ENCODE measurements at places on chromosomes 1 and 21.

DNA sequence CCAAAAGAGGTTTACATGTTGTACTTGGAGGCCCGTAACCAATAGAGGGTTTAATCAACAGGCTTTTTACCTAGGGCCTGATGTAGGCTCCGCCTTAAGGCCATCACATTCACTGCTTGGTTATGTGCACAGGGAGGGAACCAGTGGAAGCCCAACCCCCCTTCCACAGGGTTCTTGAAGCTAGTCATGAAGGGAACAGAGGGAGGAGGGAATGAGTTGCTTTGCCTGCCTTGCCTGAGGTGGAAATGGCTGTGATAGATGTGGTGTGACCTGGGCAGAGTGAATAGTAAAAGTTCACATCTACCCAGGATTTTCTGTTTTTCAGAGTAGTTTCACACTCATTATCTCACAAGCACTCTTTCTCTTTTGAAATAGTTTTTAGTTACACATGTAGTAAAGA, 215.1 kb downstream of the ST6GALNAC3 start:
- DNase-seq = no peak

DNA sequence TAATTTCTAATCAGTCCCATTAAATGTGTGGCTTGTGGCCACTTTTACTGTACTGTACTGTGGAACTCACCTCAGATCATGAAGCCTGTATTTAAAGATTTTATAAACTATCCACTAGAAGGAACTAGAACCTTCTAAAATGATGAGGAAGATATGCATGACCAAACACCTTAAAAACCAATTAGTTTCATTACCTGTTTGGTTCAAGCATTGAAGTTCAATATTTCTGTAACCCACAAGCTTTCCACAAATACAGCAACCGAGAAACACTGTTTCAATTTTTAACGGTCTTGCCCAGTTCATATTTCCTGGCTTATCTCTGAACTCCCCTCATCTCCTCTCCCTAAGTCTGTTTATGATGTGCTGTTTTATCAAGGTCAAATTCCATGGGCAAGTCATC, 264.3 kb upstream of the PLD5 start:
- DNase-seq = no peak

DNA sequence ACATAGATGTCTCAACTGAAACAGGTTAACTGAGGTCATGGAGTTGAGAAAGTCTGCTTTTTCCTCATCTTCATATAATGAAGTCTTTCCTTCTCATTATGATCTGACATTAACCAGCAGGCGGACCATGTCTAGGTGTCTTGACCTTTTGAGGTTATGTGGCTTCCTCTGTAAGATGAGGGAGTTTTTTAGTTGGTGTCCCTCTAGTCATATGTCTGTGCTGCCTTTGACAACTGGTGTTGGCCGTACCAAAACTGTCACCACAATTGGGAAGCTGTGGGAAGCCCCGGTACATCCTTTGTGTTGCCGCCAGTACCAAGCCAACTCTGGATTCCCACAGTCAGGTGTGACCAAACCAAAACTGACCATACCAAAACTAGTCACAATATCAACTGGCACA, 105.1 kb downstream of the PBX1 start:
- DNase-seq = no peak

DNA sequence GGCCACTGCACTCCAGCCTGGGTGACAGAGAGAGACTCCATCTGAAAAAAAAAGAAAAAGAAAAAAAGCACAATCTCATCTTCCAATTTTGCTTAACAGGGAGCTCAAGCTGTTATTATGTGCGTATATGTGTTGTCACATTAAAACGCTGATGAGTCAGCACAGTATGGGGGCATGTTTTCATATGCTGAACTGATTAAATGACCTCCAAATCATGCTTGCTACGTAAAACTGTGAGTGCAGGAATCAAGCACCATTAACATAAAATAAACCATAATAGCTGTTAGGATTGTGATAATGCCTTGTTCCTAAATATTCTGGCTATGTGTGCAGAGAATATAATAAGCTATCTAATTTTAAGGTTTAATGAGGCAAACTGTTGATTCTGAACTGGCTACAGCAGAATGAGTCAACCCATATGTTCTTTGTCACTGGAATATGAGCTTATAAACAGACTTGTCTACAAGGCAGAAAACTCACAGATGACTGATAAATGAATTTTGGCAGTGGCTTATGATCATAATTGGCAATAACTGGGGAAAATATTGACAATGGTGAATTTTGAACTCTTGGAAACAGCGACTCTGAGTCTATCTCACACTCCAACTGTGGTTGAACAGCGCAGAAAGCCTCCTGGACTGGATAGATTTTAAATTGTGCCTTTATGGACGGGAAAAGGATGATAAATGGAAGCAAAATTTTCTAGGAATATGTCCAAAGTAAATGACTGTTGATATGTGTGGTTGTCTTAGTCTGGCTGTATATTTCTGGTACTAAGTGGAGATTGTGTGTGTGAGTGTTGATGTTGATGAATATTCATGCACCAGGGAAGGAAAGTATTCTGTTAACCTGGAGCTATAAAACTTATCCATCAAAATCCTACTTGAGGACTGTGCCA, 75.5 kb downstream of the VCAM1 start:
- peak; percentile 45 for DNase-seq

- DNase-seq = peak; percentile 90
Measured at GRCh38 chr1:64043976-64044375, 159.4 kb upstream of the UBE2U start.

DNA sequence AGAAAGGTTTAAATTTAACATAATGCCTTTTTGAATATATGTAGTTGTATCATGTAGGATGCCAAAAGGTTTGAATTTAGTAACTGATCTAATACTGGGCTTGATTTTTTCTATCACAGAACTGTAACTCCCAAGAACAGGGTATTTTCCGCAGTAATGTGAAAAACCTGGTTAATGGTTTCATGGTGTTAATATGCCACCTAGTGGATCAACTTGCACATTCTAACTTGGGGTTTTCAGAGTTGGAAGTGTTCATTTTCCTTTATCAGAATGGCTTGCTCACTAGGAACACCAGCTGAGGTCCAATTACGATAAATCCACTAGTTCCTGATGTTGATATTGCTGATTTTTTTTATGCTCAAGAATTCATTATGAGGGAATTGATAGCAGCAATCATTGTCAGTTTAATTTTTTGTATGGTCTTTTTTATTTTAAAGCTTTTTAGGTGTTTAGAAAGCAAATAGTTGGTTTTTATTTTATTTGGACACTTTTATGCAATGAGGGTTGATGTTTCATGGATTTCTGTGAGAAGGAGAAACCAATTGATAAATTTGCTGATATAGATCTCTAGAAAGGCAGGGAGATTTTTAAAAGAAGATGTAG, 157.2 kb downstream of the PLA2G4A start:
- DNase-seq = peak; percentile 66

- no peak for DNase-seq
Measured at GRCh38 chr1:64960731-64961130, 5.6 kb downstream of the JAK1 start.

DNA sequence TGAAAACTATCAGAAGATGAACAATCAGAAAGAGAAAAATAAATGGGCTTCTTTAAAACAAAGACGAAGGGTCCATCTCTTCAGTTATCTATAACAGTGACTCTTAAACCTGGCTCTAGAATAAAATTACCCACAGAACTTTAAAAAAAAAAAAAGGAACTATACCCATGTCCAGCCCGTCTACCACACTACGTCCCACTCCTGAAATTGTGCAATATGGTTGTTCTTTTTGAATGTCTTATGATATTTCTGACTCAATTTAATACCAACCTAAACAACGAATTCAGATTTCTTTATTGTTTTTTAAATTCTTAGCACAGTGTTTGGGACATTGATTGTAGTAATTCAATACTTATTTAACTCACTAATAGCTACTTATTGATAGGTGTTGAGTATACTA, 246.3 kb downstream of the DPYD start:
- DNase-seq = no peak

GRCh38 chr1:5099558-5099957, 445.1 kb downstream of the AJAP1 start:
- DNase-seq = no peak

DNA sequence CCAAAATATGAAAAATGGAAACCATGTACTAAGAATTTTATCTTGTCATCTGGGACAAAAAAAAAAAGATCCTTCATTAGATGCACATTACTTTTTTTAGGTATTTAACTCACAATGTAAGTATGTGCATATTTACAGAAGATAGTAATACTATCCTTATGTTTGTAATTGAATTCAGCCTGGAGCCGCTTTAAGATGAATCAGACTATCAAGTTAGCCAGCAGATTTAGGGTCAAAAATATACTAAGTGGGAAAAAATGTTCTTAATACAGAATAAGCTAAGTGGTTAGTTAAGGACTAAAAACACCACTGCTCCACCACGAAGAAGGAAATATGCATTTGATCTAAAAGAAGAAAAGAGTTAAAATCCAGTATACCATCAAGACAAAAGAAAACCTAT, 49.1 kb downstream of the DSCAM start:
- DNase-seq = peak; percentile 79

- DNase-seq = peak; percentile 14
Measured at GRCh38 chr1:227255086-227255732, 63.1 kb downstream of the CDC42BPA start.

DNA sequence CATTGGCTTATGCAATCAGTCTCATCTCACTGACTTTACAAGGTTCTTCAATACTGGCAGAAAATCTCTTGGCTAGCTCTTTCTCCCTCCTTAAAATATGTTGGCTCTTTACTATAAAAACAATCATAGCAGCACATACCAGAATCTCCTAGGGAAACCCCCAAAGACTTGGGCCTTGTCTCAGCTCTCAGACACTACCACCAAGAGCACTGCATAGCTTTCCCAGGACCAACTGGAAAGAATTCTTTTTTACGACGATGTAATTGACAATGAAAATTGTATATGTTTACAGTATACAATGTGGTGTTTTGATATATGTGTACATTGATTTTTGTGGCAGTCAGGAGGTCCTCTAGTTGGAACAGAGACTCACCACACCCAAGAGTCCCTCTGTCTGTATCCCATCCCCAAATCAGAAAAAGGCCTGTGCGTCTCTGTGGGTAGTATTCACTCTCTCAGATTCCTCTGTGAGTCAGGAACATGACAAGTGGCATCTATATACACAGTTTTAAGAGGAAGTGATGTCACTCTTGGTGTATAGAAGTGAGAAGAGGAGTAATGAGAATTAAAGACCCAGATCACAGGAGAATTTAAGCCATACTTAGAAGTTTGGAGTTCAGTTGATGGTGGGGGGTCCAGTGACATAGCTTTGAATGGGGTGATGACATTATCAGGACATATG, 21.1 kb downstream of the SMAP2 start:
- DNase-seq = peak; percentile 84

DNA sequence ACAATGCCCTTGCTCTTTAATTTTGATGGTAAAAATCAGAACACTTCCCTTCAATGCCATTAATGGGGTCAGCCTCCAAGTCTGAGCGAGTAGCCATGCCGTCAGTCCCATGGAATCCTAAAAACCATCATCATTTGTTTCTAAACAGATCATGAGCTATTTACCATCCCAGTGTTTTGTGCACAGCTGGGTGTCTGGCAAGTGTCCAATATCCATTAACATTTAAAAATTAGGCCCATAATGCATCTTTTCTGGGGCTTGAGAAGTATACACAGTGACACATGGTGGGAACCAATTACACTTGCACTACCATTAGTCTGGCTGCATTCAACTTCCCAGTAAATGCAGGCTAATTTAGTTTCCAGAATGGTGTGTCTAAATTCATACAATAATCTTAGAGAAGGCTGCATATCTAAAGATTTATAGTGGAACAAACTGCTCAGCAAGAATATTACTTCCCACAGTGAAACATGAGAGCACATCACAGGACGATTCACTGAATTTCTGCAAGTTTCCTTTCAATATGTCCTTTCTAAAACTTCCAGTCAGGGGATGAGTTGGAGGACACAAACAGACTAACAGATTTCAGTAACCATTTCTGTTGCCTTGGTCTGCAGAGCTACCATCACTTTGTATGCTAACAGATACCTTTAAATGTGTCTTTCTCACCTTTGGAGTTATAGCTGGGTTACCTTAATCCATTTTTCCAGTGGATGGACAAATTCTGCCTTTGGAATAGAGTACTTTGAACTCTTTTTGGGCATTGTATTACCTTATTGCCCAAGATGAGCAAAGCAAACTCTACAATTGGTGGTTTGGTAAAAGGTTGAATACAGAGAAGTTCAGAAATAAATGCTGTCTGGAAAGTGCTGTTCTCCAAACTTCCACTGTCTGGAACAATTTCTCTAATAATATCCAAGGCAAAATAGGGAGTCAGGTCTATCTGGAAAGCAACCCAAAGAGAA, 258.0 kb downstream of the PTBP2 start:
- DNase-seq = peak; percentile 24

- no peak for DNase-seq
Measured at GRCh38 chr1:65256860-65257708, 52.3 kb upstream of the DNAJC6 start.

GRCh38 chr1:179706339-179706941, 36.7 kb upstream of the FAM163A start:
- peak; percentile 70 for DNase-seq

DNA sequence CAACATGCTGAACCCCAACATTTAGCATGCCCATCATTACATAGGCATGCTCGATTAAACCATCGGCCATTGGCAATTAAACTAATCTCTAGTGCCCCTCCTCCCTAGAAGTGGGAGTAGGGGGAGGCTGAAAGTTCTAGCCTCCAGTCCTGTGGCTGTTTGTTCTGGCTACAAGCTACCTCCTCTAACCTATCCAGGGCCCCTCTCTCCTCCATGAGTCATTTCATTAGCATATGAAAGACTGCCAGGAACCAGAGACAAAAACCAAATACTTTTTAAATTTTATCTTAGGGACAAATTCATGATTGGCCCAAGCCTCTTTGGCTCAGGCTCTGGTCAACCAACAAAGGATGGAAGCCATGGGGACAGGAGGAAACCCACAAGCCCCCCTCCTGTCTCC, 231.1 kb downstream of the CACNA1E start:
- no peak for DNase-seq

GRCh38 chr1:226002667-226003501, 3.7 kb upstream of the SDE2 start:
- DNase-seq = peak; percentile 83

DNA sequence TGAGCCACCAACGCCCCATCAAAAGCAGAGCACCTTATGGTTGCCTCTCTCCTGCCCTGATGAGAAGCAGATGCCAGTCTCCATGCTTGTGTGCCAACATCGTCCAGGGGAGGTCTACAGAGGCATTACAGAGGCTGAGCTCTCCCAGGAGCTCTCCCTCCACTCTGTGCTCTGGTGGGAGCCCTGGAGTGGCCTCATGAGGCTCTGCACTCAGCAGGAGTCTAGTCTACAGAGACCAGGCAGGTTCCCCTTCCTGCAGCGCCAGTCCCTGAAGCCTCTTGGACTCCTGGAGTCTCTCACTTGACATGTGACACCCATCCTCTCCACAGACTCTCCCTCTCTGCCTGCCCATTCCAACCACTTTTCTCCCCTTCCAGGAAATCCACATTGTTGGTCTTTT, 3.4 kb downstream of the DCST1 start:
- DNase-seq = no peak

- peak; percentile 99 for DNase-seq
Measured at GRCh38 chr1:40976952-40977690, 2.4 kb upstream of the CTPS1 start.

DNA sequence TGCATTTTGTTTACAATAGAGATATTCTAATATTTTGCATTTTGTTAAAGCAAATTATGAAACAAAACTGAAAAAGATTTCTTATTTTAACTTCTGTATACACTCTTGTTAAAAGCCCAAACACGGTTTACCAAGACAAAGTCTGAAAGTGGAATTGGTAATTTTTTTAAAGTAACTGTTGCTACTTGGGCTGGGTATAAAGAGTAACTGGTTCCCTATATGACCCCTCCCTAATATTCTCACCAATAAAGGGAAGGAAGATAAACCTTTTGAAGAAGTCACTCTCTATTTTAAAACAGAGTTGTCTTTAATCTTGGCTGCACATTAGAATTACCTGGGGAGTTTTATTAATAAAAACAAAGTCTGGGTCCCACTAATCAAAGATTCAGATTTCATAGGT, 27.4 kb downstream of the ARHGAP29 start:
- DNase-seq = no peak

Data from EH (cell line).